ENCODE measurements at places on chromosomes 5 and 9.

GRCh38 chr5:72836810-72837209 is 20.3 kb downstream of the TNPO1 start:
- DNase-seq: no peak

GRCh38 chr5:19179571-19179970 is 808.4 kb downstream of the CDH18 start:
- no peak for DNase-seq

DNA sequence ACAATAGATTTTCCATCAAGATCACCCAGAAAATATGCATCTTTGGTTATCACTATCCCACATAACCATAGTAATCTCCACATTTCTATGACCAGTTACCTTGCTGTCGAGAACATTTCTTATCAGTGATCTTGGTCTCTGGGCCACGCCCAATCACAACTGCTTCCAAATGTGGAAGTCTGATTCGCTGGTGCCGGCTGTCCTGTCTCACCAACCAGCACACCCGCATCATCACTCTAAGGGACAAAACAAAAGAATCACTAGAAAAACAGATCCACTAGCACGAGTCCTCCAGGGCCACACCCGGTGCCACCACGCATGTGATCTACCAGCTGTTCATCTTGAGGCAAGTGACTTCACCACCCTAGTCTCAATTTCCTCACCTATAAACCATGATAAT is 11.8 kb downstream of the APTX start:
- no peak for DNase-seq

DNA sequence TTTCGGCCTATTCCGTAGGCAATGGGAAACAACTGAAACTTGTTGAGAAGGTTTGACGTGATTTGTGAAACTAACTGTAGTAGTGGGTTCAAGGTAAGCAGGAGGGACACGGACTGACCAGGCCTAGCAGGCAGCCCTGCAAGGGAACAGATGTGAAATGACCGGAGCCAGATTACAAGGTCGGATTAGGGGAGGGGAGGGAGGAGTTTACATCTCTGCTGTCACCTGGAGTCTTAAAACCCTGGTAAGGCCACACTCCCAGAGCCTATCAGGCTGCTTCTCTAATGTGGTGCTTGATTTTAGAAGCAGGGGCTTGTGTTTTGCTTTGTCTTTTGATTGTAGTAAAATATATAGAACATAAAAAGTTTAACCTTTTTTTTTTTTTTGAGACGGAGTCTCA is 3.5 kb upstream of the SPTAN1 start:
- DNase-seq: no peak

GRCh38 chr5:149423049-149423793 is 44.1 kb upstream of the IL17B start:
- no peak for DNase-seq

DNA sequence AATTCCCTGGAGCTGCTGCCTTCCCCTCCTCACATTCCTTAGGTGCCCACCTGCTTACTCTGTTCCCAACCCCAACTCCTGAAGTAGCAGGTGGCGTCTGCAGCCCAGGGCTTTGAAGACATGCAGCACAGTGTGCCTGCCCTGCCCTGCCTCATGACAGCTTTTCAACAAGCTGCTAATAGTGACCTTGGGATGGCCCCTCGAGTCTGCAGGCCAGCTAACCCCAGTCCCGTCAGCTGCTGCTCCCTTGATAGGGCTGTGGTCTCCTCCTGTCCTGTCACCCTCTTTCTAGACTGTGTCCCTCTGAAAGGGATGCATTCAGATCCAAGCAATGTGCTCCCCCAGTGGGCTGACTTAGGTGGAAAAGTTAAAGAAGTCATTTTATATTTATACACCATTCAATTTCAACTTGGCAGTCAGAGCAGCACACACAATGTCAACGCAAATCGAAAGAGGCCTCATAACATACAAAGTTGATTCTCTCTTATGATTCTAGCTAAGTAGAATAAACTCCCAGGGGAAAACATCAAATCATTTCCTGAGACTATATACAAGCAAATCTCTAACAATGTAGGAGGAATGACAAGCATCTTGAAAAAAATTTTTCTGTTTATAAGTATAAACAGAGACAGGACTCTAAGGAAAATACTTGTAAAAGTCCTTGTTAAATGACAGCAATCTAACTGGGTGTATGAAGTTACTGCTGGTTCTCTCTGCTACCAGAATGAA is 37.9 kb downstream of the ADRB2 start:
- DNase-seq: no peak

DNA sequence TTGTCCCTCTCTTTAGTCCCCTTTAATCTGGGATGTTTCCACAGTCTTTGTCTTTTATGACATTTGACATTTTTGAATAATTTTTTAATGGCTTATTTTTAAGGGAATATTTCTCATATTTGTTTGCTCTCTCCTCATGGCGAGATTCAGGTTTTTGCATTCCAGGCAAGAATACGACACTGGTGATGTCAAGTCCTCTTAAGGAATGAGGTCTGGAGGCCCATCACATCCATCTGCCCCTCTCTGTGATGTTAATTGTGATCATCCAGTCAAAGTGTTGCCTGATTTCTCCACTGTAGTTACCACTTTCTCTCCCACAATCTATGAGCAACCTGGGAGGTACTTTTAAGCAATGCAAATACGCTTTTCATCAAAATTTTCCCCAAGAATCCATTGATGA is 193.2 kb downstream of the MAST4 start:
- no peak for DNase-seq

DNA sequence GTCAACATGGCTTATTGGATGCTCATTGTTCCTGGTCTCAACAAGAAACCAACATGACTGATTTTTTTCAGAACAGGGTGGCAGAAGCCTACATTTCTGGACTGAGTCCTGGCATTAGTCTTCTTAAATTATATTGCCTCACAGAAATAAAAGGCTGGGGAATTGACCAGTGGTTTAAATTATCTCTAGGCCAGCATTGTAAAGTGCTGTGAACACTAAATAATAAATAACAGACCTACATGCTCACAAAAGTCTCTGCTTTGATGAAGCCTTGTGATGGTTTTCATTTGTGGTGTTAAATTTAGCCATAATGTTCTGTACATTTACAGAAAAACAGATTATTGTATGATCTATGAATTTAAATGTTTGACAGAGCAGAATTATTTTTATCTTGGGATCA is 44.7 kb upstream of the CD180 start:
- no peak for DNase-seq

- DNase-seq: no peak
Observed at GRCh38 chr5:370959-371810, 49.7 kb downstream of the AHRR start.

DNA sequence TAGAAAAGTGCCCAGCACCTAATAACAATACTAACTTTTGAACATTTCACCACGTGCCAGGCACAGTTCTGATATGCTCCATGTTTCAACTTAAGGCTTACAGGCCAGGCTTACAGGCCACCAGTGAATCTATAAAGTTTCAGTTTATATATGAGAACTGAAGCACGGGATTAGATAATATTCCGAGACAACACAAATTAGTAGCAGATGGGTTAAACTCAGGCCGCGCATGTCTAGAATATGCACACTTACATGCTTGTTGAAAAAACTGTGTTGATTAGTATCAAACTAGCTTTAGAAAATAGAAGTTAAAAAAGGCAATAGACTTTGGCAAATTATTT is 587.9 kb downstream of the MTRR start:
- DNase-seq: no peak

- no peak for DNase-seq
Observed at GRCh38 chr9:87263291-87263690, 234.4 kb upstream of the DAPK1 start.

GRCh38 chr5:72817076-72817481 is 618 bp downstream of the TNPO1 start:
- peak; percentile 31 for DNase-seq

GRCh38 chr9:131258186-131258585 is 18.1 kb downstream of the FAM78A start:
- DNase-seq: no peak

DNA sequence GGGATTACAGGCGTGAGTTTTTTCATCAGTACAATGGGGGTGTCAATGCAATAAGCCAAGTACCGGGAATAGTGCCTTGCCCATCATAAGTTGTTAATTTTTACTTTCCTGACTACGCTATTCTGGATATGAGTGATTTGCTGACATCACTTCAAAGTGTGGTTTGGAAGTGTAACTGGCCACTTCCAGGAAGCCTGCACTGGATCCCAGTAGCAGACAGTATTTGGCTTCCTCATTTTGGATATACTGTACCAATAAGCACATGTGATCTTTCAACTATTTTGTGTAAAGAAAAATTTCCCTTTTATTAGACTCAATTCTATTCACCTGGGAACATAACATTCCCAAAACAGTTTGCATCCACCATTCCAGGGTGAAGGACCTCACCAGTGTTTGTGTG is 417.7 kb upstream of the KLF4 start:
- DNase-seq: no peak

DNA sequence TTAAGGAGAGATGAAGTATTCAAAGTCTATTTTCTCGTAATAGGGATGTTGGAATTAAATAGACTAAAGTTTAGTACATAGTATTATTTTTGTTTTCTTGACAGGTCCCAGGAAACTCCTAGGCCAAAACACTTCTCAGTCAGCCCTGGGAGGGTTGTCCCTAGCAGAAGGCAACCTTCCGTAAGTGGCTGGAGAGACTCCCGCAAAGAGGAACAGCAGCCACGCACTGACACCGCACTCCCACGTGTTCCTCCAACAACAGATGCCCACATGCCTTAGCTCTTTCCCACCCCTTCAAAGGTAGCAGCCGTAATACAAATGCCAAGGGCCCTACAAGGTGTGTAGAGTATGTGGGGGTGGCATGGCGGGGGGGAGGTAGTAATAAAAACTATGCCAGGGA is 28.4 kb downstream of the PCDHGC5 start:
- no peak for DNase-seq

GRCh38 chr9:70045452-70045851 is 1.8 kb downstream of the MAMDC2 start:
- no peak for DNase-seq

GRCh38 chr9:87662808-87663528 is 63.0 kb upstream of the CTSL start:
- DNase-seq: peak; percentile 81

GRCh38 chr5:179344431-179345182 is 654 bp downstream of the ADAMTS2 start:
- DNase-seq: no peak

- DNase-seq: no peak
Observed at GRCh38 chr9:68802525-68803015, 97.5 kb downstream of the PIP5K1B start.

DNA sequence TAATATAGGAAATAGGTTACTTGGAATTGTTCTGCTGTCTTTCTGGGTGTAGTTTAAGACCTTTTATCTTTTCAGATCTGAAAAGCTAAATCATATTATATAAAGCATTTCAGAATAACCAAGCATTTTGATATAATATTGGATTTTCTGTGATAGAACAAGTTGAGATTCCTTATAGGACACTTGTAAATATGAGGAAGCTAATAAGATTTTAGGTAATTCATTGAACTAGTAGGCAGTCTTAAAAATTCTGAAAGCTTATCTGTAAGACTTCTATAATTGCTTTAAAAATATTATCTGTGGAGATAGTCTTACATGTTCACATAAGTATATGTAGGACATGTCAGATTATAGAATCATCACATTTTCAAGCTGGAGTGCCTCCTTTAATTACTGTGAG is 102.8 kb downstream of the SMIM15 start:
- DNase-seq: no peak

DNA sequence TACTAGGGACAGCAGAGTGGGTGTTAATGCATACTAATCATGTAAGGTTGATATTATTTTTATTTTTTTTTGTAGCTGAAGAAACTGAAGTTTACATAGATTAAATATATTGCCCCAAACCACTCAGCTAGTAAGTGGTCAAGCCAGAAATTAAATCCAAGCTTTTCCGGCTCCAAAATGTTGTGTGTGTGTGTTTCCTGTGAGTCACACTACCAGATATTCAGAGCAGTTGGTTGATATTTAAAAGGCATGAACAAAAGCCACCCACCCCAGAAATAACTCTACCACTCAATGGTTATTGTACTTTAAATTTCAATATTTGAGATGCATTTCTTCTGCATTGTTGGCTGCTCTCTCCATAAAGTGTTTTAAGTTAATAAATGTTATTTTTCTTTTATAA is 29.5 kb downstream of the KCNN2 start:
- no peak for DNase-seq

- DNase-seq: no peak
Observed at GRCh38 chr5:96509721-96510350, 76.8 kb upstream of the PCSK1 start.

DNA sequence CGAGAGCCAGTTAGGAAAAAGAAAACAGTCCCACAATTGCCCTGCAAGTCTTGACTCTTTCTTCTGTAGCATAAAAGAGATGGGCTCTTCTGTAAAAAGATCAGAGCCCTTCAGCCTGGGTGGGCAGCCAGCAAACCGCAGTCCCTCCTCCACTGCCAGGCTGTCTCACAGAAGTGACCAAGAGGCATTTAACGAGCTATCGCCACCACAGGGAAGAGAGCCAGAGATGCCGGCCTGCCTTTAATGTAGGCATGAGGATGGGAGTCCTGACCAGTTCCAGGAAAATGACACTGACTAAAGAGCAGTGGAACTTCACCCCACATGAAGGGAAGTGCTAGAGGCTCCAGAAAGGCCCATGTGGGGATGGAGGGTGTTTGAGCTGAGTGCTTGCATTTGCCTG is 264.6 kb downstream of the NDUFS4 start:
- no peak for DNase-seq
